Trophoblast cell (in vitro differentiated cells and primary cell): ENCODE measurements at places on chromosomes 12 and 14.

DNA sequence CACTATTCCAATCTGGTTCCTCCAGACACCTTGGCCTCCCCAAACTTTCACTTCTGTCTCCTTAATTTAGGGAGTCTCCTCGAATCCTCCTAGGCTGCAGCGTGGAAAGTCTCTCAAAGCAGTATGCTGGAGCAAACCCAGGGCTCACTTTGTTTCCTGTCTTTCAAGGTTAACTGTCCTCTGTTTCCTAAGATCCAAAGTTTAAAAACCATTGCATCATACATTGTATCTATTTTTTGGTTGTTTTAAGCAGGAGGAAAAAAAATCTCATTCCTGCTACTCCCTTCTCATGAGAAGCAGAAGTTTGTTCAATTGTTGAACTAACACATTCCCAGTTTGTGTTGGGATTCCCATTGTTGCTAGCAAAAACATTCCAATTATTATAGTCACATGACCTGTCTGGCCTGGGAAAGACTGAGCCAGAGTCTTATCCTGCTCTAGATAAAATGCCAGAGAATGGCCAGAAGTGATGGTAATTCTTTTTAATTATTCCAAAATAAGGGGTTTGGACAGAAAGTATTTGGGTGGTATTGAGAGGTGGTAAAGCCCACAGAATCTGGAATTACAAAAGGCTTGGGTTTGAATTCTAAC, 67.3 kb downstream of the HSPB8 start:
- peak; percentile 25 for DNase-seq

DNA sequence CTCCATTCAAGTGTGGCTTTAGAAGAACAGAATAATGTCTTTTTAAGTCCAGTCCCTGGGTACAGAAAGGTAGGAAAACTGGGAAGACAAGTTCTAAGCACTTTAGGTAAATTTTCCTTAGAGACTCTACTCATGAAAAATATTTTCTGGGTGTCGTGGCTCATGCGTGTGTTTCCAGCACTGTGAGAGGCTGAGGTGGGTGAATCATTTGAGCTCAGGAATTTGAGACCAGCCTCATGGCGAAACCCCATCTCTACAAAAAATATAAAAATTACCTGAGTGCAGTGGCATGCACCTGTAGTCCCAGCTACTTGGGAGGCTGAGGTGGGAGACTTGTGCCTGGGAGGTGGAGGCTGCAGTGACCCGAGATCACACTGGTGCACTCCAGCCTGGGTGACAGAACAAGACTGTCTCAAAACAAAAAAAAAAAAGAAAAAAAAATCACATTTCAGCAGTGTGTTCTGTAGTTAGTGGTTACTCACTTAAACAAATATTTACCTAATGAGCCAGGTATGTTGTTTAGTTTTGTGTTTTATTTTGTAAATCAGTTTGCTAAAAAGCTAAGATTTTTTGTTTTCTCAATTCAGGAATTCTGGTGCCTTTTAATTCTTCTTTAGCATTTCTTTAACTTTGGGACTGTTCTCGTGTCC, 52.3 kb upstream of the RD3L start:
- DNase-seq = peak; percentile 65

DNA sequence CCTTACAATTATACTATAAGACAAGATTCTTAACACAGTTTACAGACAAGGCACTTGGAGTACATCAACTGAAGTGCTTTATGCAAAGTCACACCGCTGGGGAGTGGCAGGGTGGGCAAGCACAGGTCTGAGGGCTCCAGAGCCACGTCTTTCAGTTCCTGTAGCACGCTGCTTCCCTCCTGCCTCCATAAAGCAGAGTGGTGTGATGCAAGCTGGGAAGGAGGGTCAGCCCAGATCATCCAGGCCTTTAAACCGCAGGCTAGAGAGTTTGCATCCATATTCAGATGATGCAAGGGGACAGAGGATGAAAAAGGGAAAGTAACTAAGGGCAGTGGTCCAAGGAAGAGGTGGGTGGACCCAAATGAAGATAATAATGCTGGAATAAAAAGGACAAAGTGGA, 132.6 kb downstream of the ITPR2 start:
- DNase-seq = no peak

DNA sequence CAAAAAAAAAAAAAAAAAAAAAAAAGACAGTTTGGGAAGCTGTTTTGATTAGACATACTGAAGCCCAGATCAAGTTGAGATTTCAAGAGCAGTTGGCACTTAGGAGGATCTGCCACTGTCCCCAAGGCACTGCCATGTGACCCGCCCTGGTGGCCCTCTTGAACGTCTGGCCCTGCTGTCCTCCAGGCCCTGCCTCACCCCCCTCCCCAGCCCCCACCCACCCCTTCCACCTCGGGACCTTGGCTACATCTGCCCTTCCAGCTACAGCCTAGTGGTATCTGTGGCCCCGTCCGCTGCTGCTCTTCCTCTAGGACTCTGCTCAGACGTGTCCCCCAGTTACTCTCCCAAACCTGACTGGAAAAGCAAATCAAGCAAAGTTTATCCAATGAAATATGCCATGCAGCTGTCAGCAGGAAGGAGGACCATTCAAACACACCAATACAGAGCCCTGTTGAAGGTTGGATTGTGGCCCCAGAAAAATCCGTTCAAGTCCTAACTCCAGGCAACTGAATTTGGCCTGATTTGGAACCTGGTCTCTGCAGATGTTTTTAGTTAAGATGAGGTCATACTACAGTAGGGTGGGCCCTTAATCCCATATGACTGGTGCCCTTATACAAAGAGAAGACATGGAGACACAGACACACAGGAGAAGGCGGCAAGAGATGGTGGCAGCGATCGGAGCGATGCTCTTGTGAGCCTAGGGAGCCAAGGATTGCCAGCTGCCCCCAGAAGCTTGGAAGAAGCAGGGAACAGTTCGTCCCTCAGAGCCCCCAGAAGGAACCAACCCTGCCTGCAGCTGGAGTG, 17.7 kb downstream of the SLC25A29 start:
- DNase-seq = no peak

- DNase-seq = no peak
Observed at GRCh38 chr12:58368001-58368400, 426.6 kb downstream of the ATP23 start.

DNA sequence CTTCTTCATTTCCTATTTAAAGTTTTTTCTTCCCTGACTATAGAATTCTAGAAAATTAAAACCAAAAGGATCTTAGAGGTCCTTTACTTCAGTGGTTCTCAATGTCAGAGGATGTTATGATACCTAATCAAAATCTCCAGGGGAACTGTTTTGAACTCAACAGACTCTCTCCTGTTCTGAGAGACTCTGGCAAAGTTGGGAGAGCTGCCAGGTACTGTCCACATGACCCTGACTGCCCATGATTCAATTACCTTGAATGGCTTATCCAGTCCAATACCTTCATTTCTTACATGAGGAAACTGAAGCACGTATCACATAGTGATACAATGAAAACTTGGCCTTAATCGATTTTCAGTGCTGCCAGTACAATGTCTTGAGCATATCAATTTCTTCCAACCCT, 16.6 kb downstream of the ALKBH1 start:
- DNase-seq = no peak
